ENCODE measurements at places on chromosomes 13 and 19.

DNA sequence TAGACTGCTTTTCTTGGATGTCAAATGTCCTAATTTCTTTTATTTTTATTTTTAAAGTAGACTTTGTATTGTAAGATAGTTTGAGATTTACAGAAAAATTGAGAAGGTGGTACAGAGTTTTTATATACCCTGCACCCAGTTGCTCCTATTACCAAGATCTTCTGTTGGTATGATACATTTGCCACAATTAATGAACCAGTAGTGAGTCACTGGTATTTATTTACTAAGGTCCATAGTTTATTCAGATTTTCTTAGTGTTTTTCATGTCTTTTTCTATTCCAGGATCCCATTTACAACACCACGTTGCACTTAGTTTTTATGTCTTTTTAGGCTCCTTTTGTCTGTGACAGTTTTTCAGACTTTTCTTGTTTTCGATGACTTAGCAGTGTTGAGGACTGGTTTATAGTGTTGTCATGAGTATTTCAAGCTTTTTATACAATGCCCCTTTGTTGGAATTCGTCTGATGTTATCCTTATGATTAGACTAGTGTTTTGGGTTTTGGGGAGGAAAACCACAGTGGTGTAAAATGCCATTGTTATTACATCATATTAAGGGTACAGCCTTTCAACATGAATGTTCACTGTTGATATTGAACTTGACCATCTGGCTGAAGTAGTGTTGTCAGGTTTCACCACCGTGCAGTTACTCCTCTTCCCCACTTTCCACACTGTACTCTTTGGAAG lies 35.9 kb downstream of the COG3 start:
- no peak for DNase-seq

DNA sequence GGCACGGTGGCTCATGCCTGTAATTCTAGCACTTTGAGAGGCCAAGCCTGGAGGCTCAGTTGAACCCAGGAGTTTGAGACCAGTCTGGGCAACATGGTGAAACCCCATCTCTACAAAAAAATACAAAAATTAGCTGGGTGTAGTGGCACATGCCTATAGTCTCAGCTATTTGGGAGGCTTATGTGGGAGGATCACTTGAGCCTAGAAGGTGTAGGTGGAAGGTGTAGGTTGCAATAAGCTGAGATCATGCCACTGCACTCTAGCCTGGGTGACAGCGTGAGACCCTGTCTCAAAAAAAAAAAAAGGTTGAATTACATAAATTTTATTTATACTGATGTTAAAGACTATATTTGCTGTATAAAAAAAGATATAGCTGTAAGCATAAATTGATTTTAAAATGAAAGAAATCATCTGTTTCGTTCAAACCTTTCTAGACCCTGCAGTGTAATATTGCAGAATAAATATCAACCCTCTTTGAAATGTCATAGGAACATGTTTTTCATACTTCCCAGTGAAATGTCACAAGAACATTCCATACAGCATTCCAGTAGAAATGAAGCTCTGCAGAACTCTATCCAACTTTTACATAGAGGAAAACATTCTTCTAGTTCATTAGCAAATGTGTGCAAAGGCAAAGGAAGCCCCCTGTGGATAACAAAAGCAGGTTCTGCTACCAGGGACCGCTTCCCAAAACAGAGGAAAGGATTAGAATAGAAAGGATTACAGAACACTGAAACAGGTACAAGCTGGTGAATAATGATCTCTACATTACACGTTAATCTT lies 76.0 kb downstream of the CAB39L start:
- no peak for DNase-seq

GRCh38 chr13:102856557-102856956 lies 10.7 kb downstream of the ERCC5 start:
- DNase-seq, result no peak

GRCh38 chr19:15264061-15264932 lies 32.0 kb upstream of the EPHX3 start:
- DNase-seq, result peak; percentile 67

GRCh38 chr19:39792999-39793546 lies 14.4 kb downstream of the LEUTX start:
- DNase-seq, result peak; percentile 72

Data from CD4-positive, alpha-beta T cell treated with Interleukin-2 at 100 ng/mL for 4 hours (primary cell).